Calu3 (cell line): ENCODE measurements at places on chromosomes 3 and 15. TPM values are rescaled to one million over a fixed set of nuclear protein-coding genes. Genes with fewer than 3 reads are reported as not detected.
A peak's percentile ranks its signal among the peaks of the same experiment; 100 is the strongest.

DNA sequence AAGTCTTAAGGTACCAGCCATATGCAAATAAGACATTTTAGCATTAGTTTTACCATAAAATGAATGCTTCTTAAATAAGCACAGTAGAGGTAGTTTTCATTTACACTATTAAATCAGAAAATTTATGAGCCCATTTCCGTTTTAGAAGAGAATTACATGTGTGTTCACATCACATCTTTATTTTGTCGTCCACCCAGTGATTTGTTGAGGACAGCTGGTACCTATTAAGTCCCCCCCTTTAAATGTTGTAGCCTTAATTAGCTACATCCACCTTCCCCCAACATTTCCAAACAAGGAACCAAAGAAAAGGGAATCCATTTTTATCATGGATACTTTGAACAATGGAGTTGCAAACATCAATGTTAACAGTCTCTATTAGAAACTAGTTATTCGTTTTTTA, 6.8 kb downstream of the IL17RD start:
- DNase-seq: no peak

- DNase-seq: no peak
These were observed 155.7 kb downstream of the KLF13 start for GRCh38 chr15:31482122-31482922.

DNA sequence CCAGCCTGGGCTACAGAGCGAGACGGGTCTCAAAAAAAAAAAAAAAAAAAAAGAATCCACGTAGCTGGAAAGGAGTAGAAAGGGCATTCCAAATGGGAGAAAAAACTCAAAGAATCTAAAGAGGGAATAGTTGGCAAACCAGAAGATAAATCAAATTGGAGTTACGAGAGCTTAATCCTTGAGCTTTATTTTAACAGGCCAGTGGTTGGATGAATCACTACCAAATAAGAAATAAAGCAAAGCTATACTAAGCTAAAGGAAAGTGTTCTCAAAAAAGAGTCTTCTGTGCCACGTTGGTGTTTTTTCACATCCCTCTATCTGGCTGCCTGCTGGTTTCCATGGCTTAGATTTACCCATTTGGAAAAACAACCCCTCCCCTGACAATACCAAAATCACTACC, 14.0 kb downstream of the VGLL4 start:
- no peak for DNase-seq

- no peak for DNase-seq
These were observed 109.5 kb downstream of the SYNPR start for GRCh38 chr3:63387568-63387967.

- no peak for DNase-seq
These were observed 90.0 kb downstream of the GAP43 start for GRCh38 chr3:115713284-115713683.

WDR93 gene
- not detected in 2 replicates for total RNA-seq

DNA sequence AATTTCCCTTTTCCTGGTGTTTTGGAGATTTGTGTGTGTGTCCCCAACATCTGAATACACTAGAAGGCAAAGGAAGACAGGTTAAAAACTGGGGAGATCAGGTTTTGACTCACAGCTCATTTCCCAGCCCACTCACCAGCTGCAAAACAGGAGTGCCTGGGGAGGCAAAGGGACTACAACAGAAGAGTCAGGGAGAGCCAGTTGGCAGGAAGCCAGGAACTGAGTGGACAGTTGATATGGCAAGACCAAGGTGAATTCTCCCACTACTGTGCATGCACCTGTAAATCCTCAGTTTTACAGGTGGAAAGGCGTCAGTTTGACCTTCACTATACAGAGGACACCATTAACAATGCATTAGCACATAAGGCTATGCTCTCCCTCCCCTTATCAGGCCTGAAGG, 901.5 kb upstream of the SEMA6D start:
- no peak for DNase-seq

DUOXA2 gene
- 0.34 TPM in 1 of 2 replicates, not detected in the other for total RNA-seq

DNA sequence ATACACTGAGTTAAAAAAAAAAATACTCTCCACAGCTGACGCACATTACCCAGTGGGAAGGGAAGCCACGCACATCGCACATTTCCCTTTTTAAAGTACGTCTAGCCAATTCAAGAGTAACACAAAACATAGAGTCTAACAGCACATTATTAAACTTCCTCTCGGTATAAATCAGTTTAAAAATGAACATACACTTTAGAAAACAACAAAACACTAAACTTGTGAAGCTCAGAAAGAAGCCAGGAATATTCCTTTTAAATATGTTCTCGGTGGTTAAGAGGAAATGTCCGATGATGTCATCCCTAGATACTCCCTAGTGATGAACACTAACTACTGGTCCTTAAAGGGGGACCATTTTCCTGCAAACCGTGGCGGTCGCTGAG, 721 bp downstream of the MYEF2 start:
- DNase-seq: no peak

GRCh38 chr15:25177955-25178801, 223.4 kb downstream of the SNRPN start:
- DNase-seq: no peak

- DNase-seq: no peak
These were observed 33.0 kb downstream of the MBNL1 start for GRCh38 chr3:152301745-152302181.

SRPRB gene
- 113 and 115 TPM in 2 replicates for total RNA-seq

CLRN1 gene
- not detected in 2 replicates for total RNA-seq

GRCh38 chr3:126341755-126342150, 15.5 kb downstream of the KLF15 start:
- peak; percentile 0 for DNase-seq

DNA sequence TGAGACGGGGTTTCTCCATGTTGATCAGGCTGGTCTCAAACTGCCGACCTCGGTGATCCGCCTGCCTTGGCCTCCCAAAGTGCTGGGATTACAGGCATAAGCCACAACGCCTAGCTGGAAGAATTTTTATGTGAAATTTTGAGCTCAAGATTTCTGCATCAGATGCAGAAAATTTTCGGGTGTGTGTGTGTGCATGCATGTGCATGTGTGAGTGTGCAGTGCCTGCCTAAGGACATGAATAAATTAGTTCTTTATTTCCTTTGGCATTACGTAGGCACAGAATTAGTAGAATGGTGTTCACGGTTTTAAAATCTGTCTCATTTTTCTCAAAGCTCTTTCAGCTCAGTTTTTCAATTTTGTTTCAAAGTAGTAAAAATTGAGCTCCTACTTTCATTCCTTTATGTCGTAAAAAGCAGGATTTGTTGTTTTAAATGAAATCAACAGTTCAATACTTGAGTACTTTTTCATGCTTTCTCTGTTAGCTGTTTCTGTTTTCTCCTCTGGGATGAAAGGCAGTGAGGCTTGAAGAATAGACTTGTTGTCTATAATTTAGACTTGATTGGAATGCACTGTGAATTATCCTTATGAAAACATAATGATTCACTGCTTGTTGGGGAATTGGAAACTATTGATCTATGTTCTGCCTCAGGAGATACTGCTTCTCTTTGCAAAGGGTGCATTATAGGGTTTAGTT, 23.3 kb upstream of the RAB11A start:
- no peak for DNase-seq

- no peak for DNase-seq
These were observed 24.6 kb upstream of the LRRFIP2 start for GRCh38 chr3:37198996-37199395.

DNA sequence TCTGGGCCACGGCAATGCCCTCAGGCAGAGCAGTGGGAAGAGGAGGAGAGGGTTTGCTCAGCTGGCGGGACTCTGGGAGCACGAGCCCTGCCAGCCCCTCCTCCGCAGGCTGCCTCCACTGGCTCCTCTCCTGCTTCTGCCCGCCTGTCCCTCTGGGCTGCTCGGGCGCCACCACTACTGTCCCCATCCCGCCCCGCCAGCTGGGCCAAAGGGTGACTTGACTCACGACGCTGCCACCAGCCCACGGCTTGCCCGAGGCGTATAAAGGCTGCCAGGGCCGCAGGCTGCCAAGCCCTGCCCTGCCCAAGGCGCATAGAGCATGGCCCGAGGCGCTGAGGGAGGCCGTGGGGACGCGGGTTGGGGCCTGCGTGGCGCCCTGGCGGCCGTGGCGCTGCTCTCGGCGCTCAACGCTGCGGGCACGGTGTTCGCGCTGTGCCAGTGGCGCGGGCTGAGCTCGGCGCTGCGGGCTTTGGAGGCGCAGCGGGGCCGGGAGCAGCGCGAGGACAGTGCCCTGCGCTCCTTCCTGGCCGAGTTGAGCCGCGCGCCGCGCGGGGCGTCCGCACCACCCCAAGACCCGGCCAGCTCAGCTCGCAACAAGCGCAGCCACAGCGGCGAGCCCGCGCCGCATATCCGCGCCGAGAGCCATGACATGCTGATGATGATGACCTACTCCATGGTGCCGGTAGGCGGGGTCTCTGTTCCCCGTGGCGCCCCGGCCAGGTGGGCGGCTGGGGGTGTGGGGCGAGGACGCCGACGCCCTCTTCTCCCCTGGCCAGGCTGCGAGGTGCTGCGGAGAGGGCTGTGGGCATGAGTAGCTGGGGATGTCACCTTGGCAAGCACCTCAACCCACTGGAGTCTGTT, at the start of gene GLDN:
GLDN (plus strand) TSS at position 290 of the 861 bp plus-strand sequence; CDS start at position 320, 30 bp downstream.
- peak; percentile 20 for DNase-seq

OIP5 gene
- total RNA-seq: 8.0 and 8.5 TPM in 2 replicates

AP4E1 gene
- total RNA-seq: 10.6 and 10.7 TPM in 2 replicates

PP2D1 gene
- not detected in 2 replicates for total RNA-seq

DNA sequence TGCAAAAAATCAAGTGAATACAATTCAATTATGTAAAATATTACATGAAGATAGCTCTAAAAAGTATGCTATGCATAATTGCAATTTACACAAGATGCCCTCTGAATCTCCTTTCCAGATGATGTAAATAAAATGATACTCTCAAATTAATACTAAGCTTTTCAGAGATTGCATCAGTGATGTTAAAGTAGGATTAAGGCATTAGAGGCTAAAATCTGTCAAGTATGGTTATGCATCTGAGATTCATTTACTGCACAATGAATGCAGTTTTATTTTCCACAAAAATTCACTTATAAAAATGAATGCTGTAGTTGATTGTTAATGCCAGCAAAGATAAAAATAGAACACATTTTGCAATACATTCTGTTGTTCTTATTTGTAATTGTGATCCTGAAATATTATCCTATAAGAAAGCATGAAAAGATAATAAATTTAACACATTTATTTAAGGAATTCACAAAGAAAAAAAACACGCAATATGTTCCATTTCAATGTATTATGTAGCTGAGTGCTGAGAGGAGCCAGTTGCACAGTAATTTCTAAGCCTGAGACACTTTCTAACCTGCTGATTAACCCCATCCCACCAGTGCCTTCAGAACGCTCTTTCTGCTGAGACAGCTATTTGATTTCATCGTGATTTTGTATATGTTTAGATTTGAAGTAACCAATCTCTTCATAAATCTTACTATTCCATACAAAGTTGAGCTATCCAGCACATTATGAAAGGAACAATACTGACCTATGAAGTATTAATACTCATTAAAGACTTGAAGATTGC, 224.4 kb downstream of the CADM2 start:
- DNase-seq: no peak

CCR2 gene
- not detected in 2 replicates for total RNA-seq

CLDN11 gene
- total RNA-seq: 5.1 and 8.7 TPM in 2 replicates

DNA sequence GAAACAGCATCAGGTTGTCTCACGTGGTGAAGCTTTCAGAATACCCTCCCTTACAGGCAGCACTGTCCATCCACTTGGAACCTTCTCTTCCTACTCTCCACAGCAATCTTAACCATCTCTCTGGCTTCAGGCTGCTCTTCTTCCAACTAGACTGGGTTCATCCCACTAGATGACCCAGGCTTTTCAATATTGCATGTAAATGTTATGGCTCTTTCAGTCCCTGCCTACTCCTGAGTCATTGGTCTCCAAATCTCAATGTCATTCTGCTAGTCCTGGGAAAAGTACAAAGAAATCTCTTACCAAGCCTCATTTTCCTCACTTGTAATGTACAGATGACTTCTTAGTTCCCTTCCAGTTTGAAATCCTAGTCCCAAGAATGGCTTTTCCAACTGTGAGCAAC, 109.7 kb upstream of the CTNNB1 start:
- no peak for DNase-seq

POLQ gene
- 13.7 and 15.5 TPM in 2 replicates for total RNA-seq

DTX3L gene
- total RNA-seq: 73.9 and 121 TPM in 2 replicates

DNA sequence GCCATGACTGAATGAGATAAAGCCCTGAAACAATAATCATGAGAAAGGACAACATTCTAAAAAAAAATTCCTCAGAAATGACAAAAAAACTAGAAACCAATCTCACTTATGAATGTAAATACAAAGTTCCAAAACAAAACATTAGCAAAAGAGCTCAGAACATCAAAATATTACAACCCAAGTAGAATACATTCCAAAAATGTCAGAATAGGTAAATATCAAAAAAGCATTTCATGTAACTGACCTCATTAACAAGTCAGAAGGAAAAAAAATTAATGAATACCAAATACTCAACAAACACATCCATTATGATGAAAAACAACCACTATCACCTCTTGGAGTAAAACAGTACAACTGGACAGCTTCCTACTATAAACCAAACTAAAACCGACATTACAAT, 93.1 kb downstream of the DLG1 start:
- DNase-seq: no peak

DNA sequence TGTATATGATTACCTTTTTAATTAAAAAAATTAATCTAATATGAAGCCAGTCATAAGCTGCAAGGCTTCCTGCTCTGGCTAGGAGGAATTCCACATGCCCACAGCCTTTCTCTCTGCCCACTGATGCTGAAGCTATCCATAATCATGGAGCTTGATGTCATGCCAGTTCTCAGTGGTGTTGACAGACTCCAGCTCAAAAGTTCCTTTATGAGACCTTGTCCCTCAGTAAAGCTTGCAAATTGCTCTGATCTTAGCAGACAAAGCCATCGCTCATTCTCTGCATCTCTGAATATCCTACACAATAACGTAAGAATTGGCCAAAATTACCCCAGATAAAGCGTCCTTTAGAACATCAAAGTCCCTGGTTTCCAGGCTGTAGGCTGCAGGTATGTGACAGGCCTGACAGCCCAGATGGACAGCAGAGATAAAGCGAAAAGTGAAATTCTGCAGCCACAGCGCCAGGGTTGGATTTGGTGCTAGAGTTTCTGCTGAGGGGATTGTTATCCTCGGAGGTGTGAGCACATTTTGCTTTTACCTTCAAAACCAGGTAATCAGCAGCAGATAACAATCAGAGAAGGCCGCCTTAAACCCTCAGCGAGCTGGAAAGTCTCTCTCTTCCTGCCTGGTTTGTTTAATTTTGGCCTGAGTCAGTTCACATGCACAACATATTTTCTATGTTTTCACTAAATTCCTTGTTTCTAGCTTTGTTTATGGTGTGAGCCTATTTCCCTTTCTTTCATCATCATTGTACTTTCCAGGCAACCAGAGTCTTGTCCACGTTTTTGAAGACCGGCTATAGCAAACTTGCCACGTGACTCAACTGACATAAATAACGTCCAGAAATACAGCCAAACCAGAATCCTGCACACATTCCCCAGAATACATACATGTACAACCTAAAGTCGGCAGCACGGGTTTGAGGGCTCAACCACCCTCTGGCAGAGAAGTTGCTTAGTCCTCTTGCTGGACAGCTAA, 36.6 kb upstream of the ALDH1A3 start:
- no peak for DNase-seq

GRCh38 chr3:52272831-52273230, 5.6 kb downstream of the WDR82 start:
- no peak for DNase-seq

- DNase-seq: no peak
These were observed 223.8 kb downstream of the NTRK3 start for GRCh38 chr15:88032787-88033186.
